HFFc6 (cell line): ENCODE measurements at places on chromosomes 3 and 15.
A peak's percentile ranks its signal among the peaks of the same experiment; 100 is the strongest.

DNA sequence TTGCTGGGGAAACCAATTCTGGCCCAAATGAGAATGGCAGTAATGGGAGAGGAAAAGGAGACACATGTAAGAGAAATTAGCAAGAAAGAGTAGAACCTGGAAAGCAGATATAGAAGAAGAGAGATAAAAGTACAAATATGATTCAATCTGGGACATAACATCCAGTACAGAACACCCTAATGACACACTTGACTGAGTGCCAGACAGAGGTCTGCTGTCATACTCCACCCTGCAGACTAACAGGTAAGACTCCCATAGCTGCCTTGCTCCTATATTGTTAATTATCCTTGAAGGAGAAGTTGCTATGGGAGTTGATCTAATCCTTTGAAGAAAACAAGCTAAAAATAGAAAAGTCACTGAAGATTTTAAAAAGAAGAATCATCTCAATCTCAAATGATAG lies 21.1 kb downstream of the CCPG1 start:
- DNase-seq: no peak

DNA sequence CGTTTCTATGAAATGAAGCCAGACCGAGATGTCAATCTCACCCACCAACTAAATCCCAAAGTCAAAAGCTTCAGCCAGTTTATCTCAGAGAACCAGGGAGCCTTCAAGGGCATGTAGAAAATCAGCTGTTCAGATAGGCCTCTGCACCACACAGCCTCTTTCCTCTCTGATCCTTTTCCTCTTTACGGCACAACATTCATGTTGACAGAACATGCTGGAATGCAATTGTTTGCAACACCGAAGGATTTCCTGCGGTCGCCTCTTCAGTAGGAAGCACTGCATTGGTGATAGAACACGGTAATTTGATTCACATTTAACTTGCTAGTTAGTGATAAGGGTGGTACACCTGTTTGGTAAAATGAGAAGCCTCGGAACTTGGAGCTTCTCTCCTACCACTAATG lies 41.9 kb upstream of the TRA2B start:
- DNase-seq: no peak

GRCh38 chr3:177320765-177321247 lies 123.5 kb upstream of the TBL1XR1 start:
- no peak for DNase-seq

- no peak for DNase-seq
Measured at GRCh38 chr3:193883551-193883950, 252.4 kb upstream of the HES1 start.

- no peak for DNase-seq
Measured at GRCh38 chr15:96058103-96058851, 272.2 kb upstream of the NR2F2 start.

GRCh38 chr15:50825946-50826345 lies 60.4 kb upstream of the SPPL2A start:
- no peak for DNase-seq

DNA sequence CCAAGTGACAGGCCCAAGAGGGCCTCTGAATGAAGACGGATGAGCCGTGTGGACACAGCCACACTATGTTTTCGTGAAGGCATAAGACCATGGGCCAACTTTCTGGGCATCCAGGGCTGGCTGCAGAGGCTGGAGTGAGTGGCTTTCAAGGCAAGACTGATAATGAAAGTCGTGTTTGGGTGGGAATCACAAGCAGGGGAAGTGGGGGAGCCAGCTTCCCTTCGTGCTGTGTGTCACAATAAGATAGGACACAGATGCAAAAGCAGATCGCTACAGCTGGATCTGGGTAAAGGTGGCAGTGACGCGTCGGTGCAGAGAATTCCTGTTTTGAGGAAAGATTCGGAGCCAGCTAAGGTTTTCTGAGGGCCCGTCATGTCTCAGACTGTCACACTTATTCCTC lies 309.8 kb upstream of the CTDSPL start:
- DNase-seq: no peak

GRCh38 chr15:72050700-72051099 lies 67.2 kb downstream of the MYO9A start:
- peak; percentile 30 for DNase-seq

- peak; percentile 89 for DNase-seq
Measured at GRCh38 chr15:52100807-52101442, 11.7 kb downstream of the BCL2L10 start.

- no peak for DNase-seq
Measured at GRCh38 chr3:98646680-98647079, 53.3 kb upstream of the CPOX start.

DNA sequence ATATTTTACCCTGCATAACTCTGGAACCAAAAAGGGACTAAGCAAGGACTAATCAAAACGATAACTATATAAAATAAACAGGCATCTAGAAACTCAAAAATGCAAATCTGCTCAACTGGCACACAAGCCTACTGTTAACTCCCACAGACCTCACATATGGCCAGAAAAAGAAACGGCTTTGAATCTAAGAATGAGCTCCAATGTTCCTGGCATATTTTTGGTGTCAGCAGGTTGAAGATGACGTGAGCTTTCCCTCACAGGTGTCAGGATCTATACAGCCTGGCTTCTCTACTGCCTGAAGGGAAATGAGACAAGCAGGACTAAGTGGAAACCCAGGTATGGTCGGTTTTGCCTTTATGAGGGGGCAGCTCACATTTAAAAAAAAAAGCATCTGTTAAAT lies 120.1 kb upstream of the SPATA12 start:
- no peak for DNase-seq
